ENCODE measurements at places on chromosomes 2 and 18.

- DNase-seq, result no peak
These were observed 12.5 kb upstream of the HNRNPLL start for GRCh38 chr2:38615237-38615636.

DNA sequence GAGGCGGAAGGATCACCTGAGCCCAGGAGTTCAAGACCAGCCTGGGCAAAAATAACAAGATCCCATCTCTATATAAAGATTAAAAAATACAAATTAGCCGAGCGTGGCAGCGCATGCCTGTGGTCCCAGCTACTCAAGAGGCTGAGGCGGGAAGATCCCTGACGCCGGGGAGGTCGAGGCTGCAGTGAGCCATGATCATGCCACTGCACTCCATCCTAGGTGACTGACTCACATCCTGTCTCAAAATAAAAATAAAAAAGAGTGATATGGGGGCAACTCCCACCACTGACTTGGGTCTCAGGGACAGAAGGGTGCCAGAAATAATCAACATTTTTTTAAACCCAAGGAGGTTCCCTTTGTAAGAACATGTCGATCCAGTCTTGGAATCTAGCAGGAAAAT lies 37.6 kb downstream of the ZNF516 start:
- DNase-seq, result no peak

GRCh38 chr2:192579965-192580700 lies 385.4 kb upstream of the TMEFF2 start:
- no peak for DNase-seq

GRCh38 chr2:28269019-28269784 lies 123.5 kb upstream of the FOSL2 start:
- no peak for DNase-seq

- peak; percentile 59 for DNase-seq
These were observed 86.0 kb downstream of the RBMS1 start for GRCh38 chr2:160407393-160408172.

GRCh38 chr18:34399892-34400291 lies 175.2 kb upstream of the NOL4 start:
- no peak for DNase-seq
